HS-5 (cell line): ENCODE measurements at places on chromosomes 7 and 10.

- no peak for DNase-seq
These were observed 95.7 kb downstream of the CABCOCO1 start for GRCh38 chr10:61758433-61758832.

GRCh38 chr10:15213461-15213861 is 45.0 kb upstream of the NMT2 start:
- no peak for DNase-seq

- DNase-seq, result no peak
These were observed 648.3 kb downstream of the TNS3 start for GRCh38 chr7:46933596-46933995.

DNA sequence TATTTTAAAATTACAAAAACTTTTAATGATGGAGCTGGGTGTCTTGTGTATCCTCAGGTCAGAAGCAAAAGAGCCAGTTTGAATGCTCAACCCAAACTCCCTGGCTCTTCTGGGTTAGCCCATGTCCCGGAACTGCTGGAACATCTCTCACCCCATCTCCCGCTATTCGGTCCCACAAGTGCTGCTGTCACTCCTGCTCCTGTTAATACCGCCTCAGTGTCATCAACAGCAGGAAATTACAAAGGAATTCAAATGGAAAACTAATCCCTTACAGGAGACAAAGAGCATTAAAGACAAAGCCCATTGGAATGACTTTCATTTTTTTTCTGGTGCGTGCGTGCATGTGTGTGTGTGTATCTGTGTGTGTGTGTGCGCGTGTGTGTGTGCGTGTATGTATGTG is 112.0 kb upstream of the C7orf33 start:
- no peak for DNase-seq

DNA sequence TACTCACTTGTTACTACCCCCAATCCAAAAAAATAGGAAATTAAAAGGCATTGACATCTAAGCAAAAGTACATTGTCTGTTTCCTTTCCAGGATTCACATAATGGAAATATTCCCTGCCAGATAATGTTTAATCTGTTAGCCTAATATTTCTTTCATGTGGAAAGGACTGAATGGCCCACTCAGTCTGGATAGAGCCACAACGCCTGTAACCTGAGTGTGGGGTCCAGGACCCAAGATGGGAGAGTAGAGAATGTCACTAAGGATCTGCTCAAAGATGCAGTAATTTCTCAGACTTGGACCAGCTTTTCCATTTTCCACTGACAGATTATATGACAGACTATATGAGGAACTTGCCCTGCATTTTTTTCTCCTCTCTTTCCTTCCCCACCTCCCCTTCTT is 1088.9 kb downstream of the KCNMA1 start:
- DNase-seq, result no peak

- DNase-seq, result no peak
These were observed 37.1 kb downstream of the COL26A1 start for GRCh38 chr7:101399759-101400158.

DNA sequence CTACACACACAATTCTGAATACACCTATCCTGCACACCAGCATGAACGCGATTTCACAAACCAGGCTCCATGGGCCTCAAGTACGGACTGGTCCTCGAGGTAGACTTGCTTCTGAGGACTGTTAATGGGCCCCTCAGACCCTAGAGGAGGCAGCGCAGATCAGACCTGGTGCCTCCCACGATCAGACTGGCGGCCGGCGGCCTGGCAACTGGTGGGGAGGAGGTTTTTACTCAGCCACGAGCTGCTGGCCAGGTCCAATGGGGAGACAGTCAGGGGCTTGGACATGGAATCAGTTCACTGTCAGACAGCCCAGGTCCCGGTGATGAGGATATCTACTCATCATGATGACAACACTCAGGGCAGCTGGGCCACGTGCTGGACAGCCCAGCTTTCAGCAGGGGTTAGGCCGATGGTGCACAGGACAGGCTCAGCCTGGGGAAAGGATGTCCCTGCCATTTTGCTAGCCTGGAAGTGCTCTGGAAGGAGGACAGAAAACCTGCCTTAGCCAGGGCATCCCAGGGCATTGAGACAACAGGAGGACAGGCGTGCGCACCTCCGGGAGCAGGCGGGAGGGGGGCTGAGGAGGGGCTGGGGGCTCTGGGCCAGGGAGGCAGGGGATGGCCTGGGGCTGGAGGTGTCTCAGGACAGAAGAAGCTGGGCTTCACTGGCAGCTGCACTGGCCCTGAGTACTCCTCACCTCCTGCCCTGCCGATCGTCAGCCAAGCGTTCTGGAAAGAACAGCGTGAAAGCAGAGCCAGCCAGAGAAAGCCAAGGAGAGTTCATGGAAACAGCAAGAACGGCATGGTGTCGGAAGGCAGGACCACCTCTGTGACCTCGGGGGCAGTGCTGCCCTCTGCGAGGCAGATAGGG is 48.0 kb upstream of the RASGEF1A start:
- DNase-seq, result no peak

GRCh38 chr7:79789584-79790345 is 336.3 kb upstream of the MAGI2 start:
- DNase-seq, result no peak

DNA sequence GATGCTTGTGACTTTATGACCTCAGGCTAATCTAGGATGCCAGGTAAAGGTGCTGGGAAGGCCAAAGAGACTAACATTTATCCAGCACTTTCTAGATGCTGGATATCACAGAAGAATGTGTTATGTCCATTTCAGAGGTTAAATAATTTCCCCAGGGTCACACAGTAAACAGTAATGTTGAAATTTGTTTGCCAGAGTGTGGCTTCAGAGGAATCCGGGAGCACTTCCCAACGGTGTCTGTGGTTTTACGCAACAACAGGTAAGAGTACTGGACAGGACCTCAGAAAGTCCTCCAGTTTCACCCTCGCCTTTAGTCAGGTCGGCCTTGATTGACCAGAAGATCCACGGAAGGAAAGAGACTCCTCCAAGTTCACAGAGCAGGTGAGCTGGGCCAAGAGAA is 1.7 kb downstream of the SHTN1 start:
- DNase-seq, result no peak

GRCh38 chr7:159031135-159031701 is 113.4 kb downstream of the VIPR2 start:
- DNase-seq, result no peak

GRCh38 chr10:7438196-7438986 is 27.6 kb upstream of the SFMBT2 start:
- DNase-seq, result no peak

DNA sequence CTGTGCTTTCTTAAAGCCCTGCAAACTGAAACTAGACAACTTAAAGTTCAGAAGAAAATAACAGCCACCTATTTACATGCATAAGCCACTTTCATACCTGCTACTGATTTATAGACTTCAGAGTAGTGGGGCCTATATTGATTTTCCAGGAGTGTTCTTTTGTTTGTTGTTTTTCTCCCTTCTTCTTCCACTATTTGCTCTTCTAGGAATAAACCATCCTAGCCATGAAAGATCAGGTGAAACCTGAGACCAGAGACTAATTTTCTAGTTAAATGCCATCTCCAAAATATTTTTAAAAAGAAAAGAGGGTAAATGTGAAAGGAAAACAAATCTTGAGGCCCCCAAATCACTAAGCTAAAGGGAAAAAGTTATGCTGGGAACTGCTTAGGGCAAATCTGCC is 72.4 kb upstream of the C1GALT1 start:
- DNase-seq, result no peak

GRCh38 chr7:79664884-79665676 is 211.6 kb upstream of the MAGI2 start:
- no peak for DNase-seq

DNA sequence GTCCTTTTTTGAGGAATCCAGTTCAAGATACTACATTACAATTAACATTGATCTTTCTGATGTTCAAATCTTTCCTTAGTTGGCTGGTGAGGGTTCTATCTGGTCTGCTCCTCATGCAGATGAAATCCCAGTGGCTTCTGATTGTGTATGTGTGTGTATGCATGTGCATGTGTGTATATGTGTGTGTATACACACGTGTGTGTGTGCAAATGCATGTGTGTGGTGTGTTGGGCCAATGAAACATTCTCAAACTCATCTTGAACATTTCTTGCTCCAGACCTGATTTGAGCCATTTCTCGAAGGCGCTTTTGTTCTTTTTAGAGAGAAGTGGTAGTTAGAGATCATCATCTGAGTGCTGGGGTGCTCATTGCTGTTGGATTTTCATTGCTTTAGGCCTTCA is 113.9 kb downstream of the GLRX3 start:
- no peak for DNase-seq

- DNase-seq, result peak; percentile 89
These were observed 103.9 kb downstream of the CUBN start for GRCh38 chr10:17025444-17026295.

- no peak for DNase-seq
These were observed 489.8 kb upstream of the ZMIZ1 start for GRCh38 chr10:78578929-78579328.

DNA sequence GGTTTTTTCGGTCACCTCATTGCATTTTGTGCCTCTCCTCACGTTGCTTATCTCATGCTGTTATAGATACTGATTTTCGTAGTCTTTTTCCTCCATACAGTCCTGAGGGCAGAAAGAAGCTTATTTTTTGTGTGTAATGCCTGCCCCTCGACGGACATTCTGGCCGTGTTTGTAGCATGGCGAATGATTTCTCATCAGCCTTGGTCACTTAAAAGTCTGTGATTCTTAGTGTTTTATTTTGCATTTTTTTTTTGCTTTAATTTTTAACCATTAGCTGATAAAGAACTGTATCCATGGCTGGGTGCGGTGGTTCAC is 469 bp upstream of the NOC3L start:
- no peak for DNase-seq

DNA sequence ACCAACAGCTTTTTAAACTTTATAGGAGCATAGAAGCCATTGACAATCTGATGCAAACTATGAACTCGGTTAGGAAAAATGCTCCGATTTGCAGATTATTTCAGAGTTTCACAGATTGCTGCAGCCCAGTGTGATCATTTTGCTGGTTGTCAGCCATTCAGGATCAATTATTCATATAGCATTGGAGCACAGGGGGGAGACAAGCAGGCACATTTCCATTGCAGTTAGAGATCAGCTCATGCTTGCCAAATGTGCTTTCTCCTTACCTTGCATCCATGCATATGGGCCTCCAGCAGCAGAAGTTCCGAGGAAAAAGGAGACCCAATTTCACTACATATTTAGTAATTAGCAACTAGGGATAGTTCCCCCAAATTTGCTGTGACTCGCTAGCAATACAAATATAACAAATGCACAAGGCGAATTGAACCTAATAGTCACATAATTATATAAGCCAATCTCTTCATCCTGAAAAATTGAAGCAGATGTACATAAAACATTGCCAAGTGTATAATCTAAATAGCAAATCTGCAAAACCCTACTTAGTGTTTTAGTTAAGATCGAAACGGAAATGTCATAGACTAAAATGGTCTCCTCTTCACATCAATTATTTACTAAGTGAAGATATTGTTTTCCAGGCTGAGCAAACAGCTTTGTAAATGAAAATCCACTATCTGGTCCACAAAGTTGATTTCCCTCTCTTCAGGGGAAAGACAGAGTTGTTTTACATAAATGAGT is 49.5 kb upstream of the RSU1 start:
- DNase-seq, result no peak

DNA sequence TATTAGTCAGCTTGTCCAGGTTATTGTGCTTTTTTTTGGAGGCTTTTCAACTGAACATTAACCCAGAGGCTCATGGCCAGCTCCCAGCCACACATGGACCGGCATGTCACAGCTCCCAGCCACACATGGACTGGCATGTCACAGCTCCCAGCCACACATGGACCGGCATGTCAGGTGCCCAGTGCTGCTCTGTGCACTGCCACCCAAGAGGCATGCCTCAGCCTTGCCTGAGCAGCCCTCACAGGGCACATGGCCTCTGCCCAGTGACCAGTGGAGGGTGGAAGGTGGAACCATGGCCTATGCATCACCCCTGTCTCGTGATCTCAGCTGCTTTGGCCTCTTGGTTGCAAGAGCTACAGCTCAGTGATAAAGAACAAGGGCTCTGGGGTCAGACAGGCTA is 119.8 kb downstream of the OAT start:
- DNase-seq, result no peak

- no peak for DNase-seq
These were observed 62.4 kb upstream of the ANTXRL start for GRCh38 chr10:46224414-46224682.

DNA sequence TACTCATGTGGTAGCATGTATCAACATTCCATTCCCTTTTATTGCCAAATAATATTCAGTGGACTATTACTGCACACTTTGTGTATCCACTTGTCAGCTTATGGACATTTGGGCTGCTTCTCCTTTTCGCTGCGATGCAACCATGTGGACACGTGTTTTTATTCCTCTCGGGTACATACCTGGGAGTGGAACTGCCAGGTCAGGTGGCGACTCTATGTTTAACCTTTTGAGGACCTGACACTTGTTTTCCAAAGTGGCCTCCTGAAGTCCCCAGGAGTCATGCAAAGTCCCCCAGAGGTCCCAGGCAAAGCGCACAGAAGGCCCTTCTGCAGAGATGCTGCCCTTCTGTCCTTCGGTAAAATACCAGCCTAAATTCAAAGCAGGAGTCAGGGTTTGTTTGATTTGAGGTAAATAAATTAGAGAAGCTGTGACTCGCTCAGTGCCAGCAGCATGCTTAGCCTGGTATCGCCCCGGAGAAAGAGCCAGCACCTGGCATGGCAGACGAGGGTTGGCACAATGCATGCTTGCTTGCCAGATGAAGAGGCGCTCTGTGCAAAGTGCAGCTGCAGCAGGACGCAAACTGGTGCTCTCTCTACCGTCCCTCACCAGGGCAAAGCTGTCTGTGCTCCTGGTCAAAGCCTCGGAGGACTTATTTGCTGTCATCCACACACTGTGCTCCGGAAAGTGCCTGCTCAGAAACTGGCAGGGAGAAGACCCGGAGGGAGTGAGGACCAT is 37.8 kb downstream of the HIPK2 start:
- no peak for DNase-seq

GRCh38 chr10:66836057-66836456 is 89.8 kb upstream of the LRRTM3 start:
- DNase-seq, result peak; percentile 81

DNA sequence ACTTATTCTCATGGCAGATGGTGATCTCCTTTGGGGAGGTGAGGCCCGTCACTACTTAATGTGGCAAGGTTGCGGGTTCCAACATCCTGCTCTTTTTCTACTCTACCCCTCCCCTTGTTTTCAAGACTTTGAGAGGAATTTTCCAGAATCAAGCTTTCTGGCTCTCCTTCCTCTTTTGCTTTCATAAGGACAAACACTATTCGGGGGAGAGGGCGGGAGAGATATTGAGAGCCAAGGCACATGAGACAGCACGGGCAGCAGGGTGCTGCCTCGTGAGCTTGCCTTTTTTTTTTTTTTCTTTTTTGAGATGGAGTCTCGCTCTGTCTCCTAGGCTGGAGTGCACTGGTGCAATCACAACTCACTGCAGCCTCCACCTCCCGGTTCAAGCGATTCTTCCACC is 6.9 kb upstream of the PFKFB3 start:
- DNase-seq, result no peak

GRCh38 chr10:61839916-61840315 is 61.6 kb upstream of the ARID5B start:
- no peak for DNase-seq

DNA sequence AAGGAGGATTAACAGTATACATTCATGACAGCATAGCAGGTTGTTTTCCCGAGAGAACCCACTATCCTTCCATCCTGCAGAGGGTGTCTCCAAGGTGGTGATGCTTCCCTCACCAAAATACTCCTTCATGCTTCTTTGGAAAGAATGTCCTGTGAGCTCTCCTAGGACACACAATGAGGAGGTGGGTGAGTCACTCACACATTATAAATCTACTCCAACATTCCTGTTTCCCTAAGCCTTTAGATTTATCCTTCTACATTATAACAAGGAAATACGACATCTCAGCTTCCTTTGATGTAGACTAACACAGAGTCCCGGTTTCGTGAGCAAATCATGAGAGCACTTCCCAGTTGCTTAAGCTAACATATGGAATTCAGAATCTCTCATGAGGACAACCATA is 689.7 kb upstream of the CELF2 start:
- no peak for DNase-seq
